CD4-positive, alpha-beta T cell treated with Interleukin-15 for 1 hour (primary cell): ENCODE measurements at places on chromosomes 6 and 20.

- no peak for DNase-seq
These were observed 185.2 kb upstream of the TAB2 start for GRCh38 chr6:149132336-149132735.

- DNase-seq, result peak; percentile 28
These were observed 27.4 kb downstream of the MGME1 start for GRCh38 chr20:17995967-17996819.

GRCh38 chr20:59039233-59039632, 3.4 kb downstream of the PRELID3B start:
- no peak for DNase-seq

DNA sequence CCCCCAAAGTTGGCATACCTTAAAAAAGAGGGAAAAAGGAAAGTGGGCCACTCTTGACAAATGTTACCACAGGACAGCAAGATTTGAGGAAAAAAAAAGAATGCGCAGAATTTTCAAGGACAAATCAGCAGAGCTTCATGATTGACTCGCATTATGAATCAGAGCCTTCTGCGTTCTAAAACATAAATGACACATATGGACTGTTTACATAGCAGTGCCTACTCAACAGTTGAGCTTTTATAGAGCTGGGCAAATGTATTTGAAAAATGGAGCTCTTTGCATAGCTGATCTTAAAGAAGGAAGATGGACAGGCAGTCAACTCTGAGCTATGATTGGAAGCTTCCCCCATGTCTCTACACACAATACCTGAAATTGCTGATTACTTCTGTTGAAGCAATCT, 213.2 kb upstream of the NT5E start:
- no peak for DNase-seq

DNA sequence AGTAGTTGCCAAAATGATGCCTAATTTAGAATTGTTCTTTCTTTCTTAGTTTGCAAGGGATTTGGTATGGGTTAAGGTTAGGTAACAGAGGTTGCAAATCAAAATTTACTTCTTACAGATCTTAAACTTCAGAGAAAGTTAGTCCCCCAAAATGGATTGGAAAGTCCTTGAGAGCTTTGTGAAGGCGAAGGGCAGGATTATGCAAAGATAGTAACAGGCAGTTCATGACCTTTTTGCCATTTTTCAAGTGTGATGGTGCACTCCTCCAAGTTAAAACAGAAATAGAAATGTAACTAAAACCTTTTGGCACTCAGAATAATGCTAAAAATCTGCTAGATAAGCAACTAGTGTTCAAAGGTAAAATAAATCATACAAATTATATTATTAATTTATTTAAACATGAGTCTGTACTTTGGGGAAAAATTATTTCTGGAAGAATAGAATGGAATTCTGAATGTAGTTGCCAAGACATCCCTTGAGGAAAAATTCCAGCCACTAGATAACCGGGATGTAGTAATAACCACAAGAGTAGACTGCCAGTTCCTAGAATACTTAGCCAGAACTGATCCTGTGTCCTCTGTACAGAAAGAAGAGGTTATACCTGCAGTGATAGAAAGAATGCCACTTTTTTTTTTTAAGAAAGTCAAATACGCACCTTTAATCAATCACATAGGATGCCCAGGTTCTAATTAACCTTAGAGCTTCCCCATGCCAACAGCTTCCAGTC, 31.8 kb upstream of the DAAM2 start:
- no peak for DNase-seq

DNA sequence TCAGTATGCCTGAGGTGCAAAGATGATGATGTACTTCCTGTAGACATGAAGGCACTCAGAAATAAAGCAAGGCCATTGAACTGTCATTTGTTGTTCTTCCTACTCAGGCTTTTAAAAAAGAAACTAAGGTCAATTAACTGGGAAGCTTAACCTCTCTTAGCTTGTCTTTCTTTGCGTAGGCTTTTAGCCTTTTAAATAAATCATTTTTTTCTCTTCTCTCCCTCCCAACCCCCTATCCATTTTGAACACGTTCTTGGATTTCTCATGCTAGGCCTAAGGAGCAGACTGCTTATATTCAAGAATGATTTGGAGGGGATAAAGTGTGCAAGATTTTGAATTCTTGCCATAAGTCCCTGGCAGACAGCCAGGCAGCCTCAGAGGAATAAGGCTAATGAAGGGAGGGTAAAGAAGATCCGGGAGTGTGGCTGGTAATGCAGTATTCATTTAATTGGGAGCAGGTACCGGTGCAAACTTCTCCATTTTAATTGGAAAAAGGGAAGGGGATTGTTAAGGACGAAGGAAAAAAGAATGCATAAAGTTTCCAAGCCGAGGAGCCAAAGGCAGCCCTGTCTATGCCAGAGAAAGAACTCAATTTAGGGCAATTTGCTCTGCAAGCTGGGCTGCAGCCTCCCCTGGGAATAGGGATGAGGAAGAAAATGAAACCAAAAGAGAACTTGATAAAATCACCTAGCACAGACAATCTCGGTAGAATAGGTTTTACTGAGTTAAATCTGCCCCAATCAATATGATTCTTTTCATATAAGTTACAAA, 343.8 kb upstream of the MMS22L start:
- DNase-seq, result no peak

GRCh38 chr6:154106251-154106650, 67.2 kb downstream of the OPRM1 start:
- DNase-seq, result no peak
